ENCODE measurements at places on chromosomes 7 and 10.
A peak's percentile ranks its signal among the peaks of the same experiment; 100 is the strongest.

GRCh38 chr7:113158756-113159155 lies 40.4 kb upstream of the SMIM30 start:
- no peak for DNase-seq

DNA sequence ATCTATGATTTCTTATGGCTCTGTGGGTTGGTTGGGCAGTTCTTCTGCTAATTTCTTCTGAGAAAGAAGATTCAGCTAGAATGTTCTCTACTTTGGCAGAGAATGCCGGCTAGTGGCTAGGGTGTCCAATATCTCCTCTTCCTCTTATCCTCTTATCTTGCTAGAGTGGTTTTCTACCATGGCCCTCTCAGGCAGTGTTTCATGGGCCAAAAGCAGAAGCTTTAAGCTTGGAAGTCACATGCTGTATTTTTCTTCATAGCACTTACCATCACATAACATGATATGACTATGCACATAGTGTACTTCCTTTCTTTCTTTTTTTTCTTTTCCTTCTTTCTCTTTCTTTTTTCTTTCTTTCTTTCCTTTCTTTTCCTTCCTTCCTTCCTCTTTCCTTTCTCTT lies 140.0 kb downstream of the ITGB8 start:
- no peak for DNase-seq

DNA sequence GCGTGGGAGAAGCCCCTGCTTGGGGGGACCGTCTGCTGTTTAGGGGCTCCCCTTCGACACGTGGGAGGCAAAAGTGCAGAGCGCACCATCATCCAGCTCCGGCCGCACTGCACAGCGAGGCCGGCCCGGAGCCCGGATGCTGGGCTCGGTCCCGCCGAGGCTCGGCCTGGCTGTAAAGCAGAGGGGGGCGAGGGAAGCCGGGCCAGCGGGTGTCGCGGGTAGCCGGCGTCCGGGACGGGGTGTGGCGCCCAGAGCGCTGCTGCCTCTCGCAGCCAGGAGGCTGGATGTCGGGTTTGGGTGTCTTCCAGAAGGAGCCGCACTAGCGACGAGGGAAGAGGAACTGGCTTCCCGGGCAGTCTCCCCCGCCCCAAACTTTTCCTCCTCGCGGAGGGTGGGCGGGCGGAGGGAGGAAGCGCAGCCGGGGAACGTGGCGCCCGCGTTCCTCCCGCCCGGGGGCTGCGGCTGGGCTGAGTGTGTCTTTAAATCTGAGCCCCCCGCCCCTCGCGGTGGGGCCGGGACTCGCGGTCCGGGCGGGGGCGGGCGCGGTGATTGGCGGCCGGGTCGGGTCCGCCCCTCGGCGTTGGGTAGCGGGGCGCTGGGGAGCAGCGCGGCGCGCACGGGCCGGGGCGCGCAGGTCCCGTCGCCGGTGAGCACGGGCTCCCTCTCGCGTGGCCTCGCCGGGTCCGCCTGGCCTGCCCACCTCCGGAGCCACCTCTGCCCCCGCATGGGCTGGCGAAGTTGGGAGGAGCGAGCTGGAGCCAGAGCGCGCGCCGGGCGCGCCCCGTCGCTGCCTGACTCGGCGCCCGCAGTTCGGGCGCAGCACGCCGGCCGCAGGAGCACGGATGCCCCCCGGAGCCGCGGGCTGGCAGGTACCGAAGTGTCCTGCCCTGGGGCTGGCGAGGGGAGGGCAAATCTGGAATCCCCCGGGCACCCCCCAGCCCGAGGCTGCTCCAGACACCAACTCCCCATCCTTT lies at the start of gene PALD1:
Gene PALD1, plus strand, starts transcription at position 577 of the 974 bp plus-strand sequence. CDS start 47,185 bp downstream, outside the sequence.
- DNase-seq = peak; percentile 22

DNA sequence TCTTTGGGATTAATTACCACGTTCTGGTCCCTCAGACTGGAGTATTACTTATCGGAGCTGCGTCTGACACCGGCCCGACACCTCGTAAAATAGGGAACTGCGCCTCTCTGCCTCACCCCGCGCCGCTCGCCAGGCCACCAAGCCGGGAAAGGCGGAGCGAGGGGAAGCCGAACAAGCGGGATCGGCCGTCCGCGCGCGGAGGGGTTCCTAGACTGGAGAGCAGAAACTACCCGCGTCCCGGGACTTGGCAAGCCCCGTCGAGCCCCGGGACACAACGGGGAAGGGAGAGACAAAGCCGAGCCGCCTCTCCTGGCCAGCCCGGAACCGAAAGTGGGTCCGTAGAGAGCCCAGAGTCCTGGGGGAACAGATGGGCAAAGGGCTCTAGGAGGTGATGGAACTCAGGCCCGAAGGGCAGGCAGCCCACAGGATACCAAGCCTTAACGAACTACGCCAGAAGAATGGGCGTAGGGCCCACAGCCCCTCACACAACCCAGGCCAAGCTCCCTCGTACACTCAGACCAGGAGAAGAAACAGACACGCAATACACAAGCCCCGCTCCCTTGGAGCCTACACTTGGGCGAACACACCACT lies 6.5 kb downstream of the LBX1 start:
- no peak for DNase-seq

GRCh38 chr7:128743112-128743772 lies 4.1 kb downstream of the CALU start:
- DNase-seq = no peak

- DNase-seq = no peak
Observed at GRCh38 chr7:81484261-81484660, 285.6 kb downstream of the HGF start.
